ENCODE measurements at places on chromosomes 7 and 10. TPM values are rescaled to one million over a fixed set of nuclear protein-coding genes. Genes with fewer than 3 reads are reported as not detected.
A peak's percentile ranks its signal among the peaks of the same experiment; 100 is the strongest.

DNA sequence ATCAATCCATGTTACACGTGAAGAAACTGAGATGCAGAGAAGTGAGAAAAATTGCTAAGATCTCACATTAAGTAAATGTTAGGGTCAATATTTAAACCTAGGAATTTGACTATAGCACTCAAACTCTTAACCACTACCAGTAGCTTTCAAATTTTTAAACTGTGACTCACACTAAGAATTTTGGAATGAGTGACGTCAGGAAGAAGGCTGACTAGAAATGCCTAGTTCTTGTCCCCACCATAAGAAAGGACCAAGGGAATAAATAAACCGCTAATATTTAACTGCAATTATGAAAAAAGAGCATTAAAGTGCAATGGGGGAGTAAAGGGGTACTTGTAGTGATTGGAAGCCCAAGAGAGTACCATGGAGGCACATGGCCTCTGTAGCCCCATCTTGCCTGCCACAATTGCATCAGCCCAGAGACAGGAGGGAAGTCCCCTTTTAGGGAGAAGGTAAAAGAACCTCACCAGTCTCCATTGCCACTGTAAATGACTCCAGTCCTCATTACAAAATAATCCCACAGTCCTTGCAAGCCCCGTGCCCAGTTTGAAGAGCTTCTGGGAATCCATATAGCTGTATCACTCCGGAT lies 3.5 kb upstream of the AKR1B1 start:
- H3K4me1 ChIP-seq, result peaks cover 33% of the 10 kb centered on the region
- no peak overlapping the region for H3K4me3 ChIP-seq
- no peak for DNase-seq
- H3K27me3 ChIP-seq, result no peaks in the 10 kb centered on the region
- H3K36me3 ChIP-seq, result peaks cover 6% of the 10 kb centered on the region

DNA sequence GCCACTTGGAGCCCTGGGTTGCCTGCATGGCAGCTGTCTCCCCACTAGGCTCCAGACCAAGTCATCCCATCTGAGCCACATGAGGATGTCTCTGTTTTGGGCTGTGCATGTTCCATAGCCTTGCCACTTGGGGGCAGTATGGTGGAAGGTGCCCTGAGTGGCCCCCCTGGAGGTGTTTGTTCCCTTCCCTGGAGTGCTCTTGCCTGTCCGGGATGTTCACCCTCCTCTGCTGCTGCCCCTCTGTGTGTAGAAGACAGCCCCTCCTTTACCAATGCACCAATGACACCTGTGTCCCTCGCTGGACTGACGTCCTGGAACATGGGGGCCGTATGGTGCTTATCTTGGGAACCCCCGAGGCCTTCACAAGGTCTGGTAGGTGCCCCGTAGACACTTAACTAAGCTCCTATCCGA lies 100.2 kb downstream of the ACTR3B start:
- no peak overlapping the region for H3K27ac ChIP-seq
- no peaks in the 10 kb centered on the region for H3K4me1 ChIP-seq
- H3K4me3 ChIP-seq, result no peak overlapping the region
- no peak for DNase-seq
- H3K27me3 ChIP-seq, result no peaks in the 10 kb centered on the region

GRCh38 chr7:87220734-87221215 lies 1.2 kb upstream of the TMEM243 start:
- H3K36me3 ChIP-seq, result peaks cover 2% of the 10 kb centered on the region
- H3K4me3 ChIP-seq, result peak overlapping the region; percentile 97
- H3K4me1 ChIP-seq, result peaks cover 25% of the 10 kb centered on the region
- no peak overlapping the region for H3K27ac ChIP-seq

DNA sequence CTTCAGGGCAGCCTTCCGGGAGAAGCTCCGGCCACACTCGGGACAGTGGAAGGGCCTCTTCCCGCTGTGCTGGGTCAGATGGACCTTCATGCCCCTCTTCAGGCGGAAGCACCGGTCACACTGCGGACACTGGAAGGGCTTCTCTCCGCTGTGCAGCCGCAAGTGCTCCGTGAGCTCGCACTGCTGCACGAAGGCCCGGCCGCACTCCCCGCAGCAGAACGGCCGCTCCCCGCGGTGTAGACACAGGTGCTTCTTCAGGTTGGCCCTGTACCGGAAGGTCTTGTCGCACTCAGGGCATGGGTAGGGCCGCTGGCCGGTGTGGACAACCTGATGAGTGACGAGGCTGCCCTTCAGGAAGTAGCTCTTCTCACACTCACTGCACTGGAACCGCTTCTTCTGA lies 14.2 kb upstream of the ZNF786 start:
- H3K4me3 ChIP-seq, result no peak overlapping the region
- H3K4me1 ChIP-seq, result peaks cover 9% of the 10 kb centered on the region
- H3K36me3 ChIP-seq, result no peaks in the 10 kb centered on the region

Gene MSS51
- 3.8 TPM for total RNA-seq

Gene THNSL1
- total RNA-seq, result 6.0 TPM

DNA sequence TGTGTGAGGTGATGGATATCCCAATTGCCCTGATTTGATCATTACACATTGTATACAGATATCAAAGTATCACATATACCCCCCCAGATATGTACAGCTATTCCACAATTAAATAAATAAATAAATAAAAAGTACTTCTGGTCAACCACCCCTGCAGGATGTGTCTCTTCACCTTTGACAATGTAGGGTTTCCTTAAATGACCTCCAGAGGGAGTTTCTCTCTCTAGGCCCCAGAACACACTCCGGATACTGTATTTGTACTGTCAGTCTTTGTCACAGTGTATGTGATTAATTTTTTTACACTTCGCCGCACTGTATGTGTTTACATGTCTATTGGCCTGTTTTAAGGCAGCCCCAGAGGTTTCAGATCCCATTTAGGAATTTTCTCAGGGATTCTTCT lies 123.6 kb downstream of the ADCYAP1R1 start:
- no peaks in the 10 kb centered on the region for H3K4me1 ChIP-seq
- H3K27ac ChIP-seq, result no peak overlapping the region
- H3K4me3 ChIP-seq, result no peak overlapping the region

Gene C10orf67
- total RNA-seq, result 0.84 TPM

Gene OR2A12
- total RNA-seq, result not detected

Gene SRI
- 132 TPM for total RNA-seq

Gene GRID2IP
- 0.28 TPM for total RNA-seq

DNA sequence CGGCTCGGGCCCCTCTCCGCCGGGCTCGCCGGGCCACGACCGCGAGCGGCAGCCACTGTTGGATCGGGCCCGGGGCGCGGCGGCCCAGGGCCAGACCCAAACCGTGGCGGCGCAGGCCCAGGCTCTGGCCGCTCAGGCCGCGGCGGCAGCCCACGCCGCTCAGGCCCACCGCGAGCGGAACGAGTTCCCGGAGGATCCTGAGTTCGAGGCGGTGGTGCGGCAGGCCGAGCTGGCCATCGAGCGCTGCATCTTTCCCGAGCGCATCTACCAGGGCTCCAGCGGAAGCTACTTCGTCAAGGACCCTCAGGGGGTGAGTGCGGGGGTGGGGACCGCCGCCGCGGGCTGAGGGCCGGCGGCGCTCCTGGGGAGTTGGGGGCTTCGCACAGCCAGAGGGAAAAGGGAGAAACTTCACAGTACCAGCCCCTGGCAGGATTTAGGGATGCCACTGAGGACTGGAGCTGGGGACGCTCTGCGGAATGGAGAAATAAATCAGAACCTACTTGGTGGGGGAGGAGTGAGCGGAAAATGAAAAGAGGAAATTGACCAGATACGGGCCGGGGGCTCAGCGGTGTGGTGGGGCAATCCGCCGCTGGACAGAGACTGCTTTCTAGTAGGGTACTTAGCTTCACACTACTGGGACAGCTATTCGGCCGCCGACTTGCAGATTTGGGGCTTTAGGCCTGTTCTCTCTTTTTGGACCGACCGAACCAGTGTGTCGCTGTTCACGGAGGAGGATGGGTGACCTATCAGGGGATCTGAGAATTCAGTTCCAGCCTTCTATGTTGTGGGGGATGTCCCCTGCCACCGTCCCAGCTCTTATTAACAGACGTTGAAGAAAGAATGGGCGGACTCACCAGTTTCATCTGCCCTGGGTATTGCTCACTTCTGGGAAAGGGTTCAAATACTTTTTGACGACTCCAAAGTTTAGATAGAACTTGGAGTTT lies 669 bp downstream of the PI4K2A start:
- H3K4me1 ChIP-seq, result peaks cover 26% of the 10 kb centered on the region
- peak overlapping the region; percentile 87 for H3K4me3 ChIP-seq
- H3K27ac ChIP-seq, result peak overlapping the region; percentile 89
- H3K36me3 ChIP-seq, result no peaks in the 10 kb centered on the region

Gene UPK3B
- total RNA-seq, result 3.2 TPM

Gene LIPN
- not detected for total RNA-seq

- H3K36me3 ChIP-seq, result no peaks in the 10 kb centered on the region
- H3K27ac ChIP-seq, result no peak overlapping the region
- H3K4me3 ChIP-seq, result no peak overlapping the region
- no peak for DNase-seq
- no peaks in the 10 kb centered on the region for H3K27me3 ChIP-seq
Measured at GRCh38 chr7:41012041-41012440, 690.8 kb downstream of the INHBA start.

Gene FBXO24
- total RNA-seq, result 3.6 TPM

Gene AKR1C3
- total RNA-seq, result 0.44 TPM

DNA sequence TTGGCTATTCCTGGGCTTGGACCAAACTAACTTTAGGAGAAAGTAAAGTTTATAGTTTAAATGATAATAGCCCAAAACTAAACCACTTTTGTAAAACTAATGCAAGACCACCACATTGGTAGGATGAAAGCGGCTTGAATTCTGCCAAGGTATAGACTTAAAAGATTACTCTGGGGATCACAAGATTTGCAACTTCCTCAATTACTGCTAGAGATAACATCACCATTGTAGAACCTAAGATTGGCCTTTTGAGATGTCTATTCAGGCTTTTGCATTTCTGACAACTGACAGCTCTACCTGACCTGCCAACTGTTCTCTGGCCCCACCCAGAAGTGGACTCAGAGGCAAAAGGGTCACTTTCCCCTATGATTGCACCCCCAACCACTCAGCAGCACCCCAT lies 162.4 kb downstream of the TNS3 start:
- no peak overlapping the region for H3K4me3 ChIP-seq
- H3K27me3 ChIP-seq, result no peaks in the 10 kb centered on the region
- no peaks in the 10 kb centered on the region for H3K4me1 ChIP-seq
- DNase-seq, result no peak
- no peak overlapping the region for H3K27ac ChIP-seq

DNA sequence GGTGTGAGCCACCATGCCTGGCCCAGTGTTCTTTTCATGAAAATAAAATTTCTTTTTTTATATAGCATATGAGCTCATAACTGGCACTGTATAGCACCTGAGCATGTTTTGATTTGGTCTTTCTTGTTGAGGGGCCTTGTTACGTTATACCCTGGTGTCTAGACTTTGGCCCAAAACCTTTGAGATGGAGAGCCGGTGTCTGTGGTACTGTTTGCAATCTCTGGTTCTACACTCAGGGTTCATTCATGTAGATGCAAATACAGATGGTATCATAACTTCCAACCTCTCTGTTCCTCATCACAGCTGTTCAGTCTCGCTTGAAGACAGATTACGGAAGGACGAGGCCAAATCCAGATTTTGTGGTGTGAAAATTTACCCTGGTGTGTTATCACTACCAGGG lies at the start of gene TAS2R5:
Gene TAS2R5, plus strand, starts transcription at position 301 of the 400 bp plus-strand sequence. CDS start 145 bp downstream, outside the sequence.
- no peak within 1 kb of the TSS for H3K27ac ChIP-seq
- DNase-seq, result no peak
- no peak within 1 kb of the TSS for H3K4me3 ChIP-seq
- H3K36me3 ChIP-seq, result no peaks in the 10 kb centered on the region

GRCh38 chr10:122227754-122228153 lies 43.3 kb upstream of the BTBD16 start:
- DNase-seq, result no peak
- no peaks in the 10 kb centered on the region for H3K36me3 ChIP-seq
- no peaks in the 10 kb centered on the region for H3K4me1 ChIP-seq
- peaks cover 14% of the 10 kb centered on the region for H3K27me3 ChIP-seq

Gene RADIL
- 0.53 TPM for total RNA-seq

- peaks cover 5% of the 10 kb centered on the region for H3K4me1 ChIP-seq
- H3K36me3 ChIP-seq, result no peaks in the 10 kb centered on the region
- H3K27ac ChIP-seq, result no peak overlapping the region
- peaks cover 19% of the 10 kb centered on the region for H3K27me3 ChIP-seq
- DNase-seq, result no peak
Measured at GRCh38 chr7:522071-522950, 2.7 kb upstream of the PDGFA start.

- no peak for DNase-seq
- H3K4me1 ChIP-seq, result no peaks in the 10 kb centered on the region
- H3K27me3 ChIP-seq, result no peaks in the 10 kb centered on the region
- no peak overlapping the region for H3K27ac ChIP-seq
- no peak overlapping the region for H3K4me3 ChIP-seq
- H3K36me3 ChIP-seq, result no peaks in the 10 kb centered on the region
Measured at GRCh38 chr7:90563286-90563685, 32.8 kb upstream of the CDK14 start.

Gene PHKG1
- total RNA-seq, result 2.6 TPM

- DNase-seq, result no peak
- H3K27ac ChIP-seq, result no peak overlapping the region
- H3K4me1 ChIP-seq, result peaks cover 39% of the 10 kb centered on the region
- no peaks in the 10 kb centered on the region for H3K27me3 ChIP-seq
- H3K4me3 ChIP-seq, result no peak overlapping the region
- H3K36me3 ChIP-seq, result peaks cover 4% of the 10 kb centered on the region
Measured at GRCh38 chr7:127807340-127807739, 155.3 kb downstream of the SND1 start.

Gene HMX3
- total RNA-seq, result 1.2 TPM

DNA sequence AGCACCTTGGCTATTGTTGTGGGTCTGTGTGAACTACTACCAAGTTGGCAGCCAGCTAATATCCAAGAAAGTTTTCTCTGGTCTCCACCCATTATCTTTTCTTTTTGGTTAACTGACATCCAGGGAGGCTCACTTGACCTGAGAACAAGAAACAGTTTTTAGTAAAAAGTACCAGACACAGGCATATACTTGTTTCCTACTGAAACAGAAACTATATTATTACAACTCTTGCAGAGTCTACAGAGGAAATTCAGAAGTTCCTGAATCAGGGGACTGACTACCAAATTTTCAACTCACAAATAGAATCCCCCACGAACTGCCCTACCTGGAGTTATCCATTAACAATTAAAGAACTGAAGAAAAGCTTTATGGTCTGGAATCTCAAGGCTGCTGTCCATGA lies 168.9 kb downstream of the KCND2 start:
- no peak overlapping the region for H3K4me3 ChIP-seq
- H3K27me3 ChIP-seq, result no peaks in the 10 kb centered on the region
- H3K4me1 ChIP-seq, result no peaks in the 10 kb centered on the region

GRCh38 chr10:31855033-31855432 lies 73.6 kb downstream of the ARHGAP12 start:
- no peak overlapping the region for H3K27ac ChIP-seq
- peaks cover 4% of the 10 kb centered on the region for H3K36me3 ChIP-seq
- no peaks in the 10 kb centered on the region for H3K27me3 ChIP-seq
- H3K4me3 ChIP-seq, result no peak overlapping the region
- DNase-seq, result no peak

DNA sequence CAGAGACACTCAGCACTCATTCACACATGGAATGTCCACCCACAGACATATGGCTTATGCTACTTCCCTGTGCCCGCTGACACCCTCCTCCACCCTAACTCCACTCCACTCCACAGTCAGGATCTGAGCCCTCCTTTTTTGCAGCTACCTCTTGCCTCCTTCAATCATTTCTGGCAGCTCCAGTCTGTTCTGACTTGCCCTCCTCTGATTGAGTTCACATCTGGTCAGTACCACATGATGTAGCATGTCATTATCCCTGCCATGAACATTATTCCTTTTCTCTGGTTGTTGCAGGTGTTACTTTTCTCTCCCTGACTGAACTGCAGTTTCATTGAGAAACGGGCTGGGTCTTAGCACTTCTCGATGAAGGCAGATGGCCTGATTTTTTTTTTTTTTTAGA lies 130.1 kb upstream of the EGR2 start:
- H3K27ac ChIP-seq, result no peak overlapping the region
- no peaks in the 10 kb centered on the region for H3K4me1 ChIP-seq
- H3K4me3 ChIP-seq, result no peak overlapping the region
- peaks cover 3% of the 10 kb centered on the region for H3K36me3 ChIP-seq
- H3K27me3 ChIP-seq, result peaks cover 40% of the 10 kb centered on the region
